Stimulated activated CD4-positive, alpha-beta T cell treated with anti-CD3 and anti-CD28 coated beads, TNF-alpha, amount 100 ng/mL, for 24 hours (primary cell): ENCODE measurements at places on chromosomes 3 and 15.

GRCh38 chr15:46452297-46452820 lies 817.5 kb downstream of the SQOR start:
- DNase-seq, result no peak

GRCh38 chr3:187974871-187975271 lies 179.1 kb upstream of the LPP start:
- DNase-seq, result no peak

DNA sequence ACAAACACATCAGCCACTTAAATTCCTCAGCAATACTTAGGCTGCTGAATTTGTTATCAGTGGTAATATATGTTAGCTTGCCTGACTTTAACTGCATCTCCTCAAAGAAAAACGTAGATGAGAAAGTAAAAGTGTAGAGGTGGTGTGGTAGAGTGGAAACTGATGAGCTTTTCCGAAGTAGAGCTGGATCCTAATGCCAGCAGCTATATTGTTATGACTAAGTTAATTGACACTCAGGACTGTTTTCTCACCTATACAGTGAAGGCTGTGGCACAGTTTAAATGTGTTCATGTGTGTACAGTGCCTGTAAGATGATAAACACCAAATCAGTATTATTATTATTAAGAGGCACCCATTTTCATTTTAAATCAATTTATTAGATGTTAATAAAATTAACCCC lies 174.9 kb downstream of the TNIK start:
- DNase-seq, result no peak

- no peak for DNase-seq
These were observed 8.3 kb upstream of the LIPH start for GRCh38 chr3:185560676-185561075.

DNA sequence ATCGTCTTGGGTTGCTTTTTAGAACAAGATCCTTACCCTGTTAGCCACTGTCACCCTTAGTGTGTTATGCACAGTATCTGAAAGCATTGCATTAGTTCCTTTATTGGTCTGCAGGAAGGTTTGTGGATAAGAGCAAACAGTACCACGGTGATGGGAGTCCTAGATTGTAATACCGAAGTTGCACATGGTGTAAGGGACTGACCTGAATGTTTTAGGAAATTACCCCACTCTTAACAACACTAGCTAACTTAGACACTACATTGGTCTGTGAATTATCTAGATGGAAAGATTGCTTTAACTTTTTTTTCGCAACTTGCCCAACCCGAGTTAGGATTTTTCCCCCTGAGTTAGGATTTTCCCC lies 1.3 kb downstream of the STT3B start:
- no peak for DNase-seq

- DNase-seq, result no peak
These were observed 173.5 kb downstream of the OR4M2 start for GRCh38 chr15:22253676-22254408.

GRCh38 chr3:59167756-59168155 lies 117.9 kb upstream of the CFAP20DC start:
- no peak for DNase-seq

- no peak for DNase-seq
These were observed 252.8 kb downstream of the CLSTN2 start for GRCh38 chr3:140187656-140188221.

GRCh38 chr15:50275091-50275490 lies 9.6 kb upstream of the HDC start:
- DNase-seq, result no peak

- no peak for DNase-seq
These were observed 99.8 kb upstream of the HERC1 start for GRCh38 chr15:63933522-63933921.

DNA sequence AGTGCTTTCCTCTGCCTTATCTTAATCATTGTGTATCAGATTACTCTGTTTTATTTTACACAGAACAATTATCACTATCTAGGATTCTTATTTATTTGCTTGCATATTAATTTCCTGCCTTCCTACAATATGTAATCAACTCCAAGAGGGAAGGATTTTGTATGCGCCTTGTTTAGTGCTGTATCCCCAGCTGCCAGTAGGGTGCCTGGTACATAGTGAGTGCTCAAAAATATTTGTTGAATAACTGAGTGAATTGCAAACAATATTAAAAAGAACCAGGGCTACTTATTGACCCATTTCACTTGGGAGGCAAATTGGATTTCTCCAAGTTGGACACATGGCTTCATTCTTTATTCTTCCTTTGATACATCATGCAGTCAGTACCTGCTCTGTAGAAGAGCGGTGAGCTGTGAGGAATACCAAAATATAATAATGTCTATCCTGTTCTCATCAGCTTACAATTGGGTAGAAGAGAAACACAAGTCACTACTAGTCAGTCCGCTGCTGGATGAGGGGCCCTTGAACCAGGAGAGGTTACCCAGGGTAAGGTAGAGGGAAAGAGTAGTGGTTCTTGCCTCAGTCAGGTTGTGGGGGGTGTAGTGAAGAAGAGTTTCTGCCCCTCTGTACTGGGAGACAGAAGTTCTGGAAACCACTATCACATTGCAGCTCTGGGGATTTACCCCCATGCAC lies 233.9 kb upstream of the ZBTB20 start:
- DNase-seq, result no peak

DNA sequence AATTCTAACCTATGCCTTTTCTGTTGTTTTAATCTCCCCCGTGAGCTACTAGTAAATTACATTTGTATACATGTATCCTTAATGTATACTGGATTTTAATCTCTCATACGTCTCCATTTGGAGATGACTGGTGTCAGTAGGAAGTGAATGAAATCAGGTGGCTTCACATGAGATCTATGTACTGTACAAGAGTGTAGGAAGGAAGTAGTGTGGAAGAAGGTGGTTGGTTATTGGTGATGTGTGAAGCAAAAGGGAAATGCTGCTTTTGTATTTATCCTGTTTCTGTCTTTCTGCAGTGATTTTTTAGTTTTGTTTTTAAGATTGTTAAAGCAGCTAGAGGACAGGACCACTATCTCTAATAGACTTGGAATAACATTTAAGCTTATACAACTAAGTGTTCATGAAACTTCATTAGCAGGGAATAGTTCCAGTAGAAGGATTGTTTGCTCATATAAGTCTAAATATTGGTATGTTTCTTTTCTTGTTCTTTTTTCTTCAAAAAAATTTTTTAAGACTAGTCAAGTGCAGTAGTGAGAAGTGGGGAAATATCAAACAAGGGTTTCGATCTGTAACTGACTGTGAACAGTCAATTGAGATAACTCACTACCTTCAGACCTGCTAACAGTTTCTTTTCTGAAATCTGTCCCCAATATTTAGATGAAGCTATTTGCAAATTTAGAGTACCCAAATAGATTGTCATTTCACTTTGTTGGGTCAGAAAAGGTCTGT lies 15.3 kb downstream of the SNX1 start:
- no peak for DNase-seq

GRCh38 chr15:79916502-79917132 lies 19.8 kb upstream of the MTHFS start:
- no peak for DNase-seq

DNA sequence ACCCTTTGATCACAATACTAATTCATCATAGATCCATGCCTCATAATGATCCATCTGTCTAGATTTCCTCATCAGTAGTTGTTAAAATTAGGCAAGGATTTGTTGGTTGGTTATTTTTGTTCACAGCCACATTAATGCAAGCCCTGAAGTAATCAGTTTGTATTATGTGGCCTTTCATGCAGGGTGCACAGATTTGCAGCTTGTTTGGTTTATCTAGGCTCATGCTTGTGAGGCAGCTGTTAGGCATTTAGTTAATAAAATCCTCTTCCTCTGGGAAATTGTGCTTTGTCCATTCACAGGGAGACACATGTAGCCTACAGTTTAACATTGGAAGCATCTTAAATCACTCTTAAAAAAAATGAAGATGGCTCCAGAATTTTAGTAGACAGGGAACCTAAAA lies 162.8 kb upstream of the ZNF385D start:
- DNase-seq, result no peak

GRCh38 chr15:66144978-66145725 lies 108.4 kb downstream of the MEGF11 start:
- no peak for DNase-seq

- no peak for DNase-seq
These were observed 158.4 kb downstream of the LIPC start for GRCh38 chr15:58590236-58590635.
